IMR-90 (cell line): ENCODE measurements at places on chromosomes 1 and 21. TPM values are rescaled to one million over a fixed set of nuclear protein-coding genes. Genes with fewer than 3 reads are reported as not detected.

The XPR1 gene
- 25.1 and 25.3 TPM in 2 replicates for total RNA-seq

The ZBTB8B gene
- total RNA-seq, result not detected in 2 replicates

The IL22RA1 gene
- total RNA-seq, result not detected in 2 replicates

The CFH gene
- 6.3 and 12.8 TPM in 2 replicates for total RNA-seq

The OR11L1 gene
- not detected in 2 replicates for total RNA-seq

The OR2T2 gene
- total RNA-seq, result not detected in 2 replicates

The SLC9C2 gene
- not detected in 2 replicates for total RNA-seq

The PSMG1 gene
- total RNA-seq, result 37.8 and 51.1 TPM in 2 replicates

The FAM131C gene
- 0.18 and 0.28 TPM in 2 replicates for total RNA-seq

The SPRR2D gene
- not detected in 2 replicates for total RNA-seq

The CLDN17 gene
- total RNA-seq, result not detected in 2 replicates

The SERINC2 gene
- total RNA-seq, result 2.0 and 3.1 TPM in 2 replicates

The BPNT1 gene
- 31.9 and 38.2 TPM in 2 replicates for total RNA-seq

The BRINP3 gene
- total RNA-seq, result under 0.01 and 0.36 TPM in 2 replicates

The CYP4Z1 gene
- total RNA-seq, result not detected in 2 replicates

The MYCL gene
- total RNA-seq, result 0.56 and 0.72 TPM in 2 replicates

- DNase-seq, result no peak
Measured at GRCh38 chr1:99439433-99440075, 175.3 kb downstream of the PLPPR4 start.

- DNase-seq, result peak; percentile 53
Measured at GRCh38 chr1:83889707-83890106, 109.2 kb downstream of the TTLL7 start.

- no peak for DNase-seq
Measured at GRCh38 chr1:178086294-178086693, 7.6 kb upstream of the RASAL2 start.

- no peak for DNase-seq
Measured at GRCh38 chr1:183293241-183293640, 107.2 kb downstream of the LAMC2 start.

DNA sequence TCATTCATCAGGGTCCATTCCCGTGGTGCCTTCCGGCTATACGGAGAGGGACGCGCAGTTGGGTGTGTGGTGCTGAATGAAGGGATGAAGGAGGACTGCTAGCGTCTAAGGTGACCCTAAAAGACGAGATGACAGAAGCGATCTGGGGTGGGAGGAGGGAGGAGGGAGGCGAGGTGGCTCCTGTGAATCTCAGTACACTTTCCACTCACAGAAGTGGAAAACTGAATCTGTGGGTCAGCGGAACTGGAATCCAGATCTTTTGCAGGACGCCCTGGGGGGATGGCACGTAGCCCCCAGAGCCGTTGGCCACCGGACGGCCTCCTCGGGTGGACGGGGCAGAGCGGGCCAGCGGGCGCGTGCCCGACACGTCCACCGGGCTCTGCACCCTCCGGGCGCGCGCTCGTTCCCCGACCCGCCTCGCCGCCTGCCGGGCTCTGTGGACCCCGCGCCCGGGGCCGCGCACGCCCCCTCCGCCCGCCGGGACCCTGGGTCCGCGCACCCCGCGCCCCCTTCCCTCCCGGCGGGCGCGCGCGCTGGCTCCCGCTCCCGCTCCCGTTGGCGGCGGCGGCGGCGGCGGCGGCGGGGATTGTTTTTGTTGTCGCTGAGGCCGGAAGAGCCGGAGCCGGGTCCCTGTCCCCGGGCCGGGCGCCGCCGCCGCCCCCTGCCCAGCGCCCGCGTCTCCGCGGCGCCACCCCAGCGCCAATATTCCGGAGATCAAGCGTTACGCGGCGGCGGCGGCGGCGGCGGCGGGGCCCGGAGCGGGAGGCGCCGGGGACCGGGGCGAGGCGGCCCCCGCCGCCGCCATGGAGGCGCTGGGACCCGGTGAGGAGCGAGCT, at the start of gene AGO4:
Gene AGO4 (plus strand): TSS at position 403 of the 836 bp plus-strand sequence. CDS start 401 bp downstream, at position 804.
- peak; percentile 33 for DNase-seq

GRCh38 chr1:192993426-192994085, 65.6 kb downstream of the UCHL5 start:
- DNase-seq, result peak; percentile 63

DNA sequence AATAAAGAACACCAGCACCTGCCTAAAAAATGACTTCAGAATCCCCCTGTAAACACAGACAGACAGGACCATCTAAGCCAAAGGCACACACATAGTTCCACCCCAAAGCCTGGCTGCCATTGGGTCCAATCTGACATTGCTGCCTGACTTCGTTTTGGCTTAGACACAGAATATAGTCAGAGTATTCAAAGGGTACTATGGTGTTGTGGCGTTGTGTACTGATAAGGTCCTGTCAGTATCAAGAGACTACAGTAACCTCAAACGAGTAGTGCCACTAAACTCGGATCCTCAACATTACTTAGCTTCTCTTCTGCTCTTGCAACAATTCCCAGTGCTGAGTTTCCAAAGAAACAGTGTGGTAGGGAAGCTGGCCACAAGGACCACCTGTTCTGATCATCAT, 169.3 kb upstream of the NR5A2 start:
- DNase-seq, result no peak

GRCh38 chr21:14554948-14555347, 8.8 kb upstream of the SAMSN1 start:
- no peak for DNase-seq

DNA sequence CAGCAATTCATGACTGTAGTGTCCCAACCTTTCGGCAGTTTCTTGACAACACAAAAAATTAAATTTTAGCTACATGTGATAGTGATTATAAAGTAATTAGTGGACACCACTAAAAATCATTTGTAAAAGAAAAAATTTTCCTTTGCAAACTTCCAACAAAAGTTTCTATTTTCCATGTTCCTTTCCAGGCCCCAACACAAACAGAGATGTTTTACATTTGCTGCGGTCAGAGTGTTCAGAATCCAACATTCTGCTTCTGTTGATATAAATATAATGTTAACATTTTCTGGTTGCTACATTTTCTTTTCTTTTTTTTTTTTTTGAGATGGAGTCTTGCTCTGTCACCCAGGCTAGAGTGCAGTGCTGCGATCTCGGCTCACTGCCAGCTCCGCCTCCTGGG, 54.9 kb upstream of the WLS start:
- DNase-seq, result no peak

GRCh38 chr21:41819856-41820281, 53.0 kb upstream of the RIPK4 start:
- DNase-seq, result no peak

- no peak for DNase-seq
Measured at GRCh38 chr1:54721719-54722118, 6.1 kb downstream of the TTC4 start.

GRCh38 chr1:157315544-157315943, 177.3 kb upstream of the ETV3 start:
- DNase-seq, result no peak

- peak; percentile 67 for DNase-seq
Measured at GRCh38 chr1:85296980-85297379, 20.5 kb upstream of the BCL10 start.

DNA sequence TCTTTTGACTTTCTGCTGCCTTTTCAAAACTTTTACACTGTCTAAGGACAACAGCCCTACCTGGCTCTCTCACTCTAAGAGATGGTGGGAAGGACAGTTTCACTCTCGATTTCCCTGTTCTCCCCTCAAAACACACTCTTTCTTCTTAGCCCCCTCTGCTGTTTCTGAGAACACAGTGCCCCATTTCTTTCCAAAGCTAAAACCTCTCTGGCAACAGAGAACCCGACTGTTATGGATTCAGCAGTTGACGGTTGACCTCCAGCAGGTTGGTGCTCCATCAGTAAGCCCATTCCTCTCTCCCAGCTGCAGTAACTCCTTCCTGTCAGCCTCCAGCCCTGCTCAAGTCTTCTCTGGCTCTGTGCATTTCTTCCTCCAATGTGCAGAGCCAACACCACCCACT, 88.2 kb upstream of the ABCD3 start:
- DNase-seq, result peak; percentile 54

DNA sequence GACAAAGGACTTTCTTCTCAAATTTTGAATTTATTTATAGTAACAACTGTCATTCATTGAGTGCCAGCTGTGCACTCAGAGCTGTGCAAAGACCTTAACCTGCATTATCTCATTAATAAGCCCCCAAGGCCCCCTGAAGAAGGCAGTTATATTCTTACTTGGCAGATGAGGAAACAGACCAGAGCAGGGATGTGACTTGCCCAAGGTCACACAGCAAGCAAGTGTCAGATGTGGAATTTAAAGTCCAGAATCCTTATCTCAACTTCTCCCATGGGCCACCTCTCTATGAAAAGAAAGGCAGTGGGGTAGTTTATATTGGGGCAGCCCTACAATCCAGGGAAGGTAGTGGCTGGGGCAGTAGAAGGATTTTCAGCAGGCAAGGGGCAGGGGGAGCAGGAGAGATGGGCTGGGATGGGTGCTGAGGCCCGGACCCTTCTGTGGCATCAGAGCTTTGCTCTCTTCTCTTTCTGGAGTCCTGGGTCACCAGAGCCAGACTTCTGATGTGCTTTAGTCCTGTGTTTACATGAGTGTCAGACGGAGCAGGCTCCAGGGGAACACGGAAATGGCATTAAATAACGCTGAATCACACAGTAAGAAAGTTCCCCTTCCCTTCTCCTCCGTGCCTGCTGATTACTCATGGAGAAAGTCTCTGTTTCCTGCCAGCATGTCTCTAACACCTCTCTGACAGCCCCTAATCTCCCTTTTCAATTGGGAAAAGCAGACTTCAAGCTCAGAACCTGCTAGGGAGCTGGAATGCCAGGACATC, 39.5 kb downstream of the EPHB2 start:
- peak; percentile 98 for DNase-seq

DNA sequence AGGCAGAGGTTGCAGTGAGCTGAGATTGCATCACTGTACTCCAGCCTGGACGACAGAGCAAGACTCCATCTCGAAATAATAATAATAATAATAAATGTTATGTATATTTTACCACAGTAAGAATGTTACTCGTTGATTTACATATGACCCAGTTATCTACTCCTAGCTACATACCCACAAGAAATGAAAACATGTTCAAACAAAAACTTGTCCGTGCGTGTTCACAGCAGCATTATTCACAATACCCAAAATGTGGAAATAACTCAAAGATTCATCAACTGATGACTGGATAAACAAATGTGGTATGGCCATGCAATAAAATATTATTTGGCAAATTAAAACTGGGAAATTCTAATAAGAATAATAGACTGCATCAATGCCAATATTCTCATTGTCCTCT, 31.7 kb upstream of the ENSA start:
- no peak for DNase-seq

GRCh38 chr1:27489501-27489972, 430 bp downstream of the WASF2 start:
- no peak for DNase-seq

DNA sequence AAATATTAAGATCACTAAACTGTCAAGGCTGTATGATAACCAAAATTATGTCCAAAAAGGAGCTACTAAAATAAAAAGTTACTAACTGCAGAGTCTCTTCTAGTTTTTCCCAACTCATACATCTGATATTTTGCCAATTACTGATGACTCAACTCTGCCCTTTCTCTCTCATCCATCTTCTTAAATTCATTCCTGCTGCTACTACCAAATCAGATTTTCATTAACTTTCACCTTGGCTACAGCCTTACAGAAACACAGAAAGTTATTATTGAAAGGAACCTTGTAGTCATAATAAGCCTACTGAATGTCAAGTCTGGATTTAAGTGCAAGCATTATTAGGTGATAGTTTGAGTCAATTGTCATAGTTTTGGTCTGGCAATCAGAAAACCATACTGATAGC, 273.1 kb downstream of the DPYD start:
- DNase-seq, result peak; percentile 72

GRCh38 chr21:45990741-45991605, 9.4 kb downstream of the COL6A1 start:
- no peak for DNase-seq

DNA sequence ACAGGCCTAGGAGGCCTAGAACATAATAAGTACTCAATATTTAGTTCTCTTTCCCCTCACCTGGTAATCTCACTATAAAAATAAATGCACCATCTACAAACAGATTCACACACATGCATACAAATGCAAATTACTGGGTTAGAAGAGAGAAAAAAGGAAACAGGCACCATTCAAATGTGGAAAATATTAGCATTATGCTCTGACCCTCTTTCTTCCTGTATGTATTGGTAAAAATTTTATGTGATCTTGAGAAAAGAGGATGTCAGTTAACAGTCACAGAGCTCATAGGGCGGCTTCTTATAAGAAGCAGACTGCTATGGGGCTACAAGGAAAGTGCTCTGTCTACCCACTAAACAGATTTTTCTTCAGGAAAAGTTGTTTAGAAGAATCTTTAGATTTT, 565.4 kb downstream of the LMO4 start:
- DNase-seq, result no peak

- DNase-seq, result peak; percentile 12
Measured at GRCh38 chr1:35442734-35443133, 114.5 kb downstream of the KIAA0319L start.

- DNase-seq, result peak; percentile 68
Measured at GRCh38 chr1:117794073-117794472, 135.3 kb downstream of the GDAP2 start.

- peak; percentile 34 for DNase-seq
Measured at GRCh38 chr1:87478231-87478630, 149.6 kb downstream of the LMO4 start.

DNA sequence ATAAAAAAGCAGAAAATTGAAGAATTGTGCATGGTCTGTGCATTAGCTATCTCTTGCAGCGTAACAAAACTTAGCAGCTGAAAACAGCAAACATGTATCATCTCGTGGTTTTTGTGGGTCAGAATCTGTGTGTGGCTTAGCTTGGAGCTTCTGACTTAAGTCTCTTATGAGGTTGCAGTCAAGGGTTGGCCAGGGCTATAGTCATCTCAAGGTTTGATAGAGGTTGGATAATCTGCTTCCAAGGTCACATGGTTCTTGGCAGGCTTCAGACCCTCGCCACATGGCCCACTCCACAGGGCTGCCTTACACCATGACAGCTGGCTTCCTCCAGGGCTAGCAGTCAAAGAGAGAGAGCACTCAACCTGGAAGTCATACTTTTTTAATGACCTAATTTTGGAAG, 35.9 kb downstream of the CNST start:
- DNase-seq, result peak; percentile 34

GRCh38 chr1:22282364-22282995, 139.6 kb upstream of the WNT4 start:
- no peak for DNase-seq

DNA sequence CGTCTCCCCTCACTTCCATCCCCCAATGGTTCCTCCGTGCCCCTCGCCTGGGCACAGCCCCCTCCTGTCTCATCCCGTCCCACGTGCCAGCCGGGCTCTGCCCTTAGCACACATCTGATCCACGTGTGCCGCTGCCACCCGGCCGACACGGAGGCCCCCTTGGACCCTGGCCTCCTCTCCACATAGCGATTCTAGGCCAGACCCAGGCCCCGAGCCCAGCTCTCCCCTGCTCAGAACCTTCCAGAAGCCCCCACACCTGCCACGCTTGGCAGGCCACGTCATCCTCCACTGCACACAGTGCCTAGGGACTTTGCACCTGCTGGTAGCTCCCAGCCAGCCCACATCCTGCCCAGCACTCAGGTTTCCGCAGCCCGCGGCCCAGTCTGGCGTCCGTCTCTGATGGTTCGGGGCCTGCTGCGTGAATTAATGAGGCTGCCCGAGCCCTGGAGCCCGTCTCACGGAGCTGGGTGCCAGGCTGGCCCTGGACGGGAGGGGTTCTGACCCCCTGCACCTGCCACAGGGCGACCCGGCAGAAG, 20.1 kb downstream of the PLCH2 start:
- no peak for DNase-seq
